Activated CD4-positive, alpha-beta T cell treated with anti-CD3 and anti-CD28 coated beads for 48 hours (primary cell): ENCODE measurements at places on chromosomes 7 and 10.

GRCh38 chr7:12771378-12771877 is 84.0 kb downstream of the ARL4A start:
- no peak for DNase-seq

DNA sequence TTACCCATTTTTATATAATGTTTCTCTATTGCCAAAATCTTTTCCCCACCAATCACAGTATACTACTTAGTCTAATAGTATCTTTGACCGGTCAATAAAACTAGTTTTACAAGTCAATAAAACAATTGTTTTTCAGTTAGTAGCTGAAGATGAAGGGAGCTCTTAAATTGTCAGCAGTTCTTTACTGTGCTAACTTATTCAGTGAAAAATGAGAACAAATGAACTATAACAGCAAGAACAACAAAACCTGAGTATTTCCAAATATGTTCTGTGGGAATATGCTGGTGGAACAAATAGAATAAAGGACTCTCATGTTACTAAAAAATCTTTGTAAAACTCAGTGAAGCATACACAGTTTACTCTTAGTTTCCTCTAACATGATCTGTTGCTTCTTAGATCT is 134.0 kb downstream of the SEMA3D start:
- DNase-seq: no peak

- DNase-seq: no peak
These were observed 104.9 kb upstream of the FAM180A start for GRCh38 chr7:135853499-135853898.

- no peak for DNase-seq
These were observed 76.9 kb upstream of the ANK3 start for GRCh38 chr10:60466267-60467201.

DNA sequence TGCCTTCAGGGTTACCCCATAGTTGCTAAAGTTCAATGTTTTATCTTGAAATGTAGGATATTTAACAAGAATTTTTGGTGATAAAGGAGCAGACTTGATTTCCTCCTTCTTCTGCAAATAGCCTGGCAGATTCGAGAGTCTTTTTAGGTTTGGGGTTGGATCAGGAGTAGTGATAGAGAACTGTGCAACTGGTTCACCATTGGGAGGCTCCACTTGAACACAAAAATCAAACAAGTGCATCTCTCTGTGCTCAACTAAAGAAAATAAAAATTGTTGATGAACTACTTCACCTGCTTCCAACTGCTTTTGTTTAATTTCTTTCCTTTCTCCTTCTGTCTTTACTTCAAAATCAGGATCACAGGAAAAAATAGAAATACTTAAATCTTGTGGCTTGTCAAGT is 58.5 kb downstream of the MACC1 start:
- DNase-seq: no peak

GRCh38 chr7:152312316-152312715 is 123.5 kb downstream of the KMT2C start:
- DNase-seq: no peak

DNA sequence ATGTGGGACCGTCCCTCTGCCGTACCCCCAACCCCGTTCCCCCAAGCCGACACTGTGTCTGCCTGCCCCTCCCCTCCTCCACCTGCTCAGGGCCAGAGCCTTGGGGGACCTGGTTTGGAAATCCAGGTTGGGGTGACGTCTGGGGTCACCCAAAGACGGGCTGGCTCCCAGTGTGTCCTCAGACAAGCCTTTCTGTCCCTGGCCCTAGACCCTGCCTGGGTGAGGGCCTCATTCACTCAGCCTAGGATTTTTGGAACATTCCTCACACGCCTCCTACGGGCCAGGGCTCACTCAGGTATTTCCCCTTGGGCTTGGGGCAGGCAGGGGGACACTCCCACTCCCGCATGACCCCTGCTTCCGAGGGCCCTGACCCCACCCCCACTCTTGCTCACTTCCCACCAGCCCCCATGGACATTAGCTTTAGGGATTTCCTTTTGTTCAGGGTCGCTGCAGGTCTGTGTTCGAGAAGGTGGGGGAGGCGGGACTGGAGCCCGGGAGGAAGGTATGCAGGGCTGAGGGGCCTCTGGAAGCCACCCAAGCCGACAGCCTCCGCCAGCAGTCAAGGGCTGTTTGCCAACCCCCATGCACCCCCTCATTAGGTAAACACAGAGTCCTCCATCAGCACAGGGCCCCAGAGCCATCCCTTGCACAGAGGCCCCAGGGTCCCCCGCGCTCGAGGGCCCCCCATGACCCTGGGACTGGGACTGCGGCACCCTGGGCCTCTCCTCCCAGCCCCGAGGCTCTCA is 35.1 kb downstream of the PDGFA start:
- DNase-seq: no peak

DNA sequence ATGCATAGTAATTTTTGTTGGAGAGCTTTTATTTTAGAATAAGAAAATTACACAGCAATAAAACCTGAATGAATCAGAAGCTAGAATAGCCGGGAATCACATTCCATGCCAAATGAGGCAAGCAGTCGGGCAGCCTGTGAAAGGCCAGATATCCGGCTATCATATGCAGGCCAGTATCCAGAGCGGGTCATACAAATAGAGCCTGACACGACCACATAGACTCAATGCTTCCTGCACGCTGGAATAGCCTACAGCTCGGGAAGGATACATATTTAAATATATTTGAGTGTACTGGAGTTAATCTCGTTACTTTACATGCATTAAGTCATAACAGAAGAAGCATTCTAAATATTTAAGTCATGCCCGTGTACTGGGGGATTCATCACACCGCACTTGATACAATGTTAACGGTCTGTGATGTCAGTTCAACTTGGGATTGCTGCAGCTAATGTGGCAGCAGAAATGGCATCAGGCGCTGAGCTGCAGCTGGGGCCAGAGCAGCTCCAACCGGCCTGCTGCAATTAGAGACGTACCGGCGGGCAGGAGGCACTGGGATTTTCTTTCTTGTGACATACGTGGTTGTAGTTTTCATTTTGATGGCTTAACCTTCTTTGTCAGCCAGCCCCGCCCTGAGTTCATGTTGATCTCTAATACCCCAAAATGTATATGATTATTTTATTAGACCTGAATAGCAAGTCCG is 112.0 kb downstream of the EBF3 start:
- no peak for DNase-seq

DNA sequence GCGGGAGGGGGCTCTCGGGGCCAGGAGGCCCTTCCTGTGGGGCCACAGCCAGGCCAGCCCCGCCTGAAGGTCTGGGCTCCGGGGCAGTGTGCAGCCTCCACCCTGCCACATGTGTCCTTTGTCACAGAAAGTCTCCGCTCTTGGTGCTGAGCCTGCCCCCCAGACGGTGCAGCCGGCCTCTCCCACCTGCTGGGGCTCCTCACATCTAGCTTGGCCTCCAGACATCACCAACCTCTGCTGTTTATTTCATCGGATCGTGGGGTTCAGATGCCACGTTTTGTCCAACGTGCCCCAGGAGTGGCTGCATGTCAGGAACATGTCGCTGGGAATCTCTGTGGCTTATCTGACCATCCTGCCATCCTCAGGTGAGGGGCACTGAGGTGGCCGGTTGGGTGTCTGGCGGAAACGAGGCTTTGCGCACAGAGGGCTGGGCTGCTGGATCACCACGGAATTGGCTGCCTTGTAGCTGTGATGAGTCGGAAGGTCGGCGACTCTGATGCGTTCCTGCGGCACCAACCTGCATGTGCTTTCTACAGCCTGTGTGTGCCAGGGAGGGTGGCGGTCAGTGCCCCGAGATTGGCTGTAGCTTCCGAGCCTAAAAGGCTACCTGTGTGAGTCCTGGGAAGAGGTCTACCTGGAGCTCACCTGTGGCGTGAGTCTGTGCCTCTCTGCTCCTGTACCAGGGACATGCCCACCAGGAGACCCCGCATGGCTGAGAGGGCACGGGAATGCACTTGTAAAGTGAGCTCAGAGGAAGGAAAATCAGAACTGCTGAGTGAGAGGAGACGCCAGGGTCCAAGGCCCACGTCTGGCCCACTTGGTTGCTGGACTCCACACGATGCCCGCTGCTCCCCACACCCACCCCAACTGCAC is 316.4 kb downstream of the DNAJB6 start:
- no peak for DNase-seq

GRCh38 chr10:46033602-46034011 is 3.2 kb upstream of the NCOA4 start:
- DNase-seq: no peak

GRCh38 chr7:36984041-36984521 is 259.8 kb upstream of the AOAH start:
- DNase-seq: no peak

- no peak for DNase-seq
These were observed 113.9 kb downstream of the FZD1 start for GRCh38 chr7:91378131-91378530.

DNA sequence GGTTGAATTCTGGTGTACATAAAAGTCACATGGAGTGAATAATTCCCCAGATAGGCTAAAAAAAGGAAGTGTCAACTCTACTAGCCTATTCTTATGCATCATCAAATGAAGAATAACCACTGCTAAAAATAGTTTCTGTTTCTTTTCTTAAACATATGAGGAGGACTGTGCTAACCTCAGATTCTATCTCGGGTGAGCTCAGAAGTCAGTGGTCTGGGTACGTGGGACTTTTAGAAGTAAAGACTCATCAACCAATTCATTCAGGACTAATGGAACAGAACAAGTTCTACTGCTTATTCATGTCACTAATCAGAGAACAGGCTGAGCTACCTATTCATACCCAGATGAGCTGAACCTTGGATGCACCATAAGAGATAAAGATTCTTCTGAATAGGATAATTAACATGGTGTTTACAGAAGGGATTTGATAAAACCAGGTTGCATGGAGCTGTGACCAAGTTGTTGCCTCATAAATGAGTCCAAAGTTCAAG is 9.5 kb upstream of the ASAH2 start:
- DNase-seq: peak; percentile 19

- no peak for DNase-seq
These were observed 168.7 kb downstream of the CUX1 start for GRCh38 chr7:101985903-101986734.

GRCh38 chr10:24518981-24519597 is 204.6 kb downstream of the ARHGAP21 start:
- peak; percentile 60 for DNase-seq

DNA sequence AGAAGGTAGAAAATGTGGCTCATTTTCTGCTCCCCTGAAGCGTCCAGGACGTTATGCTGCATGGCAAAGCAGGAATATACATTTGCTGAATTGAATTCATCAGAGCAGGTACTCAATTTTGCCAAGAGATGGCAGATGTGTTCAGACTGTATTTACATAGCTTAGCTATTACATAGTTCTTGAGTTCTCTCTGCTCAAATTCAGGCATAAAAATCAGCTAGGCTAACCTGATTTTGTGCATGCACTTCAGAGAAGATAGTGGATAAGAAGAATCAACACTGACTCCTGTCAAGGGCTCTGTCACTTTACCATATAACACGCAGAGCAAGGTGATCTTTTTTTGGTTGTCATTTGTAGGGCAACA is 209.2 kb upstream of the FAM3C start:
- no peak for DNase-seq

DNA sequence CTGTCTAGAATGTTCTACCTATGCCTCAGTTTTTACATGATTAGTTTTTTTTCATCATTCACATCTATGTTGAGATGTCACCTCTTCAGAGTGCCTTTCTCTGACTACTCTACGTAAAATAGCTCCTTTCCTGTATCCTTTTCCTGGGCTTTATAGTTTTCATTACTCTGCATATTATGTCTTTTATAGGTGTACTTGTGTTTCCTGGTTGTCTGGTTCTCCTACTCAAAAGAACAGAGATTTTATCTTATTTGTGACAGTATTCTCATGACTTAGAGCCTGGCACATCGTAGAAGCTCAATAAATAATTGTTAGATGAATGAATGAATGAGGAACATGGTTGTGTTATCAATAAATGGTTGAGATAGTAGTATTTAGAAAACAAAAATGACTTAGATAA is 17.9 kb downstream of the STEAP1 start:
- DNase-seq: no peak

GRCh38 chr10:128908099-128908498 is 558.9 kb upstream of the MGMT start:
- peak; percentile 8 for DNase-seq

GRCh38 chr7:78299088-78299487 is 500.5 kb downstream of the PHTF2 start:
- DNase-seq: no peak

DNA sequence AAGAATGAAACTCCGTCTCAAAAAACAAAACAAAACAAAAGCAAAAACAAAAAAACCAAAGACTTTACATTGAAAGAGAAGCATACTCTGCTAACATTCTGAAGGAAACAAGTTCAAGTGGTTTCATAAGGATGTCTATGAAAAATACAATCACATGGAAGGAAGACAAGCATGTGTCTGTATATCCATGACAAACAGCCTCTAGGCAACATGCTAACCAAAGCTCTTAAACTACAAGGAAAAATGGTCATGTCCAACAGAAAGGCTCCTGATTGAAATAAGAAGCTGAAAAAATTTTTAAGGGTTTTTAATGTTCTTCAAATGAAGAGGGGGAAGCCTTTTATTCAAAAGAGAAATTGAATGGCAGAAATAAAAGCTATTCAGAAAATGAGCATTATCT is 64.9 kb downstream of the UBE2H start:
- DNase-seq: no peak
